ENCODE measurements at places on chromosomes 5 and 9.

- no peak for DNase-seq
Measured at GRCh38 chr5:133668458-133668857, 56.1 kb upstream of the FSTL4 start.

GRCh38 chr5:143782588-143783386 lies 29.2 kb upstream of the HMHB1 start:
- DNase-seq: no peak

DNA sequence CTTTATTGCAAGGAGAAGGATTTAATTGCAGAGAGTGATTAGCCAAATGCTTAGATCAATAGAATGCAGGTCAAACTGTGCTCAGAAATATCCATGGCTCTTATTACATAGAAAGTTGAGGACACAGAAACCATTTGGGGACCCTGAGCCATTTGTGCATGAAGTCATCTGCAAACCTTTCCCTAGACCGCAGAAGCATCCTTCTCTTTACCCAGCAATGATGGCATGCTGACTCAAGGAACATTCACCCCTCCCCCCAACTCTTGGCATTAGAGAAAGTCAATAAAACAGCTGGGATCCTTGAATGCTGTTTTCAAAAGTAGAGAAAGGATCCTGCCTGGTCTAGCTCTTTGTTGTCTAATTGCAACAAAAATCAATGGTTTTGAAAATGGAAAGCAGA lies 73.5 kb downstream of the PPP2R2B start:
- no peak for DNase-seq

GRCh38 chr5:94707359-94707758 lies 88.9 kb downstream of the SLF1 start:
- DNase-seq: no peak

DNA sequence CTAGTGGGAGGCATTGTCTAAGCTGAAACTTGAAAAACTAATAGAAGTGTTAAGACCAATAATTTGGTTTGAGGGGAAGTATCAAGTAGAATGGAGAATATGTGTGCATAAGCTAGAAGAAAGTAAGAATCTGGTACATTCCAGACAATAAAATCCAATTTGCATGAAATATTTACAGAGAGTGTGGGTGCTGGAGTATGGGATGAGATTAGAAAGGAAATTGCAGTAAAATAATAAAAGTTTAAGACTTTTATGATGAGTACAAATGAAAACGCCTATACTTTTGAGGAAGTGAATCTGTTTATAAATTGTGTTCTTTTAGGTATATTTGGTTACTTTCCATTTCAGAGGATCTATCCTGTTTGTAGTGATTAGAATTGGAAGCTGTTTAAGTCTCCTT lies 165.4 kb upstream of the TNC start:
- DNase-seq: no peak

DNA sequence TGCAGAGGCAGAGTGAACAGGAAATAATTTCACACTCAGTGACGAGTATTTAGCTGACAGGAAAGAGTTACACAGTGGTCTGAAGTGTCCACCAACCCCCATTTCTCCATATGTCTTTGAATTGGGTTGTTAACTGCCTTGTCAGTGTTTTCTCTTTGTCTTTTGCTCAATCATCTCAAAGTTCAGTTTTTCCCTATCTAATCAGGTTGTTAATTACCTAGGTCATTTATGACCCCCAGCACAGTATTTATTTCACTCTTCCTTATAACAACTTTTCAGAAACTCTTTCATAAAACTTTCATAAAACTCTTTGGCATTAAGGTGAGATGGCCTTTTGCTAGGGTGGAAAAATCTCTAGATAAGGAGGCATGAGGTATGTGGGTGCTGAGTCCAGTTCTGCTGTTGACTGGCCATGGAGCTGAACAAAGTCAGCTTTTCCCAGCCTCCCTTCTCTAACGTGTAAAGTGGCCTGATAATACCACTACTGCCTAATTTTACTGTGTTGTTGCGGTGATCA lies 5.2 kb upstream of the ALDOB start:
- no peak for DNase-seq

DNA sequence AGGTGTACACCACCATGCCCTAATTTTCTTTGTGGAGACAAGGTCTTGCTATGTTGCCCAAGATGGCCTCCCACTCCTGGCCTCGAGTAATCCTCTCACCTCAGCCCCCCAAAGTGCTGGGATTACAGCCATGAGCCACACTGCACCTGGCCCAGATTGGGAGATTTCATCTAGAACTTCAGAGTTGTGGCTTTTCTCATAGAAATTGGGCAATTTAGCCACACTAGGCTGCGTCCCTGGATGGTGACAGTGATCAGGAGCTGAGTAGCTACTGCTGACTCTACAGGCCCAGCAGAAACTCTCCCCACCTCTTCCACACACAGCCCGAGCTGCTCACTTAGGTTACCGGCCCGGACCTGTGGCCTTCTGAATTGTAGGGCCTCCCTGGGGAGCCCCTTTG lies 7.7 kb downstream of the PFN3 start:
- no peak for DNase-seq

- DNase-seq: no peak
Measured at GRCh38 chr5:110338341-110339083, 388.0 kb downstream of the TMEM232 start.

DNA sequence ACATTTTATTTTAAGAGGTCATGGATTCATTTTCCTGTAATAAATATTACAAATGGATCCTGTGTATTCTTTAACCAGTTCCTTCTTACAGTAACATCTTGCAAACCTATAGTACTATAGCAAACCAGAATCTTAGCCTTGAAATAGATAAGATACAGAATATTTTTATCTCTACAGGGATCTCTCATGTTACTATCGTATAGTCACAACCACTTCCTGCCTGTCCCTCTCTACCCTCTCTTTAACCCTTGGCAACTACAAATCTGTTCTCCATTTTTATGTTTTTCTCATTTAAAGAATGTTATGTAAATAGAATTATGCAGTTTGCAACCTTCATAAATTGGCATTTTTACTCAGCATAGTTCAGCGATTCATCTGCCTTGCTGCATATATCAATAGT lies 454.0 kb downstream of the DIRAS2 start:
- DNase-seq: no peak

- no peak for DNase-seq
Measured at GRCh38 chr9:93116072-93116961, 17.7 kb downstream of the NINJ1 start.

- DNase-seq: no peak
Measured at GRCh38 chr5:26239588-26239987, 798.8 kb downstream of the CDH9 start.

GRCh38 chr5:84379749-84380148 lies 4.9 kb downstream of the EDIL3 start:
- no peak for DNase-seq

DNA sequence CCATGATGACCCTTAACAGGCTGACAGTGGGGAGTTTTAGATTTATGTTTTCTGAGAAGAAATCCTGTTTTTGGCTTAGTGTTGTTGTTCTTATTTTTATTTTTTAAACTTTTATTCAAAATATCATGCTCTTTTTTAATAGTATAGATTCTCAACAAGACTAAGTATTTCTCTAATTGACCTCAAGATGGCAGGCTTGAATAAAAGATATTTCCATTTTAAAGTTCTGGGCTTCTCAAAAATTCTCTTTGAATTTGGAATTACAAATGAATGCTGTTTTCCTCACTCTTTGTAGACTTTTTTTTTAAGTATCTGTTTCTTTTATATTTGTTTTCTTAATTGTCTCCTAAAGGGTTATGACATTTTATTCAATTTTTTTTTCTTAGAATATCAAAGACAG lies 50.0 kb upstream of the SH3GL2 start:
- DNase-seq: peak; percentile 15

DNA sequence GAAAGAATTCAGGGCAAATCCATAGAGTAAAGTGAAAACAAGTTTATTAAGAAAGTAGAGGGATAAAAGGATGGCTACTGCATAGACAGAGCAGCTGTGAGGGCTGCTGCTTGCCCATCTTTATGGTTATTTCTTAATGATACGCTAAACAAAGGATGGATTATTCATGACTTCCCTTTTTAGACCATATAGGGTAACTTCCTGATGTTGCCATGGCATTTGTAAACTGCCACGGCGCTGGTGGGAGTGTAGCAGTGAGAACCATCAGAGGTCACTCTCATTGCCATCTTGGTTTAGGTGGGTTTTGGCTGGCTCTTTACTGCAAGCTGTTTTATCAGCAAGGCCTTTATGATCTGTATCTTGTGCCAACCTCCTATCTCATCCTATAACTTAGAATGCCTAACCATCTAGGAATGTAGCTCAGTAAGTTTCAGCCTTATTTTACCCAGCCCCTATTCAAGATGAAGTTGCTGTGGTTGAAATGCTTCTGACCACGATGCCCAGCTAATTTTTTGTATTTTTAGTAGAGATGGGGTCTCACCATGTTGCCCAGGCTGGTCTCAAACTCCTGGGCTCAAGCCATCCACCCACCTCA lies 42.1 kb downstream of the RFK start:
- DNase-seq: no peak

DNA sequence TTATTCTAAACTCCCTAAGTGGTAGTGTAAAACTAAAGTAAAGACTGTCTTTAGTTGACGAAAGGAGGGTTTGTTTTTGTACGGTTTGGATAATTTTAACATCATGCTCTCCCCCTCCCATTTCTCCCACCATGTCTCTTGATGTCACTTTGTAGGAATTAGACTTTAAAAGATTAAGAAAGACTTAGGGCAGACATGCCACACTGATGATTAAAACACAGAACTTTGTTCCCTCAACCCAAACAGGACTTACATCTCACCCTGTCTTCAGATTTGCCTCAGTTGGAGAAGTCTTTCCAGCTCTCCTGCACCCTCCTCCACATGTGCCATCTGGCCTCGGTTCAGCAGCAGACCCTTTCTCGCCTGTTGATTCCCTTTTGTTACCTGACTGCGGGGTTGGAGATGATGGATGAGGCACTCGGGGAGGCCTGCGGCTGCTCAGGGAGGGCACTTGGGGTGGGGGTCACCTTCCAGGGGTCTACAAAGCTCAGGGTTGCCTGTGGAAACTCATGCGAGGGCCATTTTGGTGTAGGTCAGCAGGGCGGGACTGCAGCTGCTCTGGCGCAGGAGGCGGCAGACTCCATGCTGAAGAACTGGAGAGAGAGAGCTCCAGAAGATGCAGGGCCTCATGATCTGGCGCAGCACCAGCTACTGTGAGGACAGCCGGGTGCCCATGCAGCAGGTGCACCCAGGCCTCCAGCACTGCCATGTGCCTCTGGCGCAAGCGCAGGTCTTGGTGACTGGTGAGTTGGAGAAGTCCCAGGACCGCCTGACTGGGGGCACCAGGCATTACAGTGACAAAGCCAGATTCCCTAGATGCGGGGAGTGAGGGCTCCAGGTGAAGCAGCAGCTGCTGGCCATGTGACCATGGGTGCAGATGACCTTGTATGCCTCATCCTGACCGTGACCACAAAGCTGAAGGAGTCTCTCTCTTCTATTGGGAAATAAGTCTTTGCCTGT lies 24.5 kb upstream of the EXOC3 start:
- DNase-seq: no peak

GRCh38 chr5:10974850-10975249 lies 213.8 kb upstream of the DAP start:
- no peak for DNase-seq

DNA sequence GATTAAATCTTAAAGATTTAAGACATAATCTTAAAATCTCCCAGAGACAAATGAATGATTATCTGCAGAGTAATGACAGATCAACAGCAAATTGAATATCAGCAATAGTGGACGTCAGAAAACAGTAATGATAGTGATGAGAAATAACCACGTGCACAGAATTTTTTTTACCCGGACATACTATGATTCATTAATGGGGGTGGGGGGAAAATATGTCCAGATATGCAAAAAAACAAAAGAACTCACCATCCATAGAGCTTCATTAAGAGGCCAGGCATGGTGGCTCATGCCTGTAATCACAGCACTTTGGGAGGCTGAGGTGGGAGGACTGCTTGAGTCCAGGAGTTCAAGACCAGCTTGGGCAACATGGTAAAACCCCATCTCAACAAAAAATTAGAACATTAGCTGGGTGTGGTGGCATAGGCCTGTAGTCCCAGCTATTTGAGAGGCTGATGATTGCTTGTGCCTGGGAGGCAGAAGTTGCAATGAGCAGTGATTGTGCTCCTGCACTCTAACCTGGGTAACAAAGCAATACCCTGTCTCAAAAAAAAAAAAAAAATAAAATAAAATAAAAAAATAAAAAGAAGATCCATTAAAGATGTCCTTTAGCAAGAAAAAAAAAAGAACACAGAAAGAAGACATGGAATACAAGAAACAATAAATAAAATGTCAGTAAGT lies 30.9 kb upstream of the SHOC1 start:
- no peak for DNase-seq

- no peak for DNase-seq
Measured at GRCh38 chr9:128219831-128220230, 16.7 kb downstream of the DNM1 start.

- no peak for DNase-seq
Measured at GRCh38 chr9:4549751-4550295, 59.6 kb downstream of the SLC1A1 start.

DNA sequence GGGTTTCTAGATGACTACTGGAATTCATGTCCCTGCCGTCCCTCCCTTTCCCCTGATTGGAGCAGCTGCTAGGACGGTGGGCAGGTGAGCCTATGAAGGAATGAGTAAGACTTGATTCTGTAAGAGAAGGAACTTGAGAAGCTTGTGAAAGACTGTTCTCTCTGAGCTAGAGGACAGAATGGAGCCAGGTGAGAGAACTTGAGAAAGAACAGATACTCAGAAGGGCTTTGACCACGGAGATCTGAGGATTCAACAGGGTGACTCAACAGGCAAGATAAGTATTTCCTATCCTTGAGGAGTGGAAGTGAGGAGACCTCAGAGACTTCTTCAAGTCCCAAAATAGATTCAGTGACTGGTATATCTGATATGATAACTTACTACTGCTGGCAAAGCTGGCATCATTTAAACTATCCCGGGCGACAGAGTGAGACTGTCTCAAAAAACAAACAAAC lies 41.9 kb downstream of the HSDL2 start:
- DNase-seq: no peak

DNA sequence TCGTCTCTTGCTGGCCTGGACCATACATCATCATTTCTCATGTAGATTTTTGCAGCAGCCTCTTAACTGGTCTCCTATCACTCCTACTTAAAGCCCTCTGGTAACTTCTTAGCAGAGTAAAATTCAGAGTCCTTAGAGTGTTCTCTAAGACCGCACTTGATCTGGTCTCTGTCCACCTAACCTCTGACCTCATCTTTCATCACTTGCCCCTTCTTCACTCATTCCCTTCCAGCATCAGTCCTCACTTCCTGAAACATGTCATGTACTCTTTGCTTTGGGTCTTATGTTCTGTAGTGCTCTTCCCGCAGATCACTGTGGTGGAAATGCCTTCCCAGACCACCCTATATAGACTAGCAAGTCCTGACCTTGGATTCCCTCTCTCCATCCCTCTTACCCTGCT lies 9.8 kb downstream of the LARP1 start:
- DNase-seq: no peak
